ENCODE measurements at places on chromosomes 3 and 15. TPM values are rescaled to one million over a fixed set of nuclear protein-coding genes. Genes with fewer than 3 reads are reported as not detected.
A peak's percentile ranks its signal among the peaks of the same experiment; 100 is the strongest.

The CFAP100 gene
- total RNA-seq, result not detected

The REC114 gene
- not detected for total RNA-seq

The TOPBP1 gene
- total RNA-seq, result 94.7 TPM

The LEKR1 gene
- total RNA-seq, result 5.1 TPM

GRCh38 chr15:84828086-84828908, 11.1 kb downstream of the ALPK3 start:
- peaks cover 25% of the 10 kb centered on the region for H3K4me1 ChIP-seq
- no peaks in the 10 kb centered on the region for H3K27me3 ChIP-seq
- no peak overlapping the region for H3K27ac ChIP-seq
- no peak overlapping the region for H3K4me3 ChIP-seq

DNA sequence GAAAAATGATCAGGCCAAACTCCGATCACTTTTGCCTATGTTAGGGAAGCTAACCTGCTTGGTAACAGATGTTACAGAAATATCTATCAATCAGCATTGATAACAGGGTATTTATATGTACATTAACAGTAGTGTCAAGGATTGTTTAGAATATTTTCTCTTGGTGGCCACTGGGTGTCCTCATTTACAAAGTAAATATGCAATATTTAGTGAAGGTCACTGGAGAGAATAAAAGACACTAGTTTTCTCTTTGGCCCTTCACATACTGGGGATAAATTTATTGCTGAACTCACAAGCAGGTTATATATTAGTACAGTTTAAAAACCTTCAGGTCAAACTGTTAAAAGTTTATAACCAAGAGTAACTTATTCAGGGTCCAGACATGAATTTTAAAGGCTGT, 69.0 kb downstream of the TIGIT start:
- no peaks in the 10 kb centered on the region for H3K27me3 ChIP-seq
- H3K27ac ChIP-seq, result no peak overlapping the region
- no peaks in the 10 kb centered on the region for H3K36me3 ChIP-seq
- H3K4me3 ChIP-seq, result no peak overlapping the region

GRCh38 chr3:48155122-48155521, 33.1 kb downstream of the CDC25A start:
- peaks cover 45% of the 10 kb centered on the region for H3K4me1 ChIP-seq
- no peak overlapping the region for H3K4me3 ChIP-seq
- no peaks in the 10 kb centered on the region for H3K27me3 ChIP-seq
- DNase-seq, result peak; percentile 26
- peak overlapping the region; percentile 45 for H3K27ac ChIP-seq

DNA sequence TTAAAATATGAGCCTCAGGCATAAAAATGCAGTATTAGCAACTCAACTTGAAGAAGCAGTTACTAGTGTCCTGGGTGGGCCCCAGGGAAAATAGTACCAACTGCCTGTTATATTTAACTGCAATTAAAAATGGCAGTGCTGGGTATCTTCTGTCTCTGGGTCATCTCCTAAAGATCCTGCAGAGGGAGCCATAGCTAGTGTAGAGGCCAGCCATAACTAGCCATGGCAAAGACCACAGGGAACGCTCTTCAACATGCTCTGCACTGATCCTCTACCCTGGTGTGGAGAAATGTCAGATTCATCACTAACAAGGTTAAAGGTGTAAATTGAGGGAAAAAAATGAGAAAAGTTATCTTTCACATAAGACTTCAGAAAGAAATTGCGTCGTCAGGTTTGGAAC, 181.3 kb downstream of the SNRPN start:
- DNase-seq, result no peak
- no peaks in the 10 kb centered on the region for H3K27me3 ChIP-seq
- no peaks in the 10 kb centered on the region for H3K4me1 ChIP-seq
- H3K4me3 ChIP-seq, result no peak overlapping the region

DNA sequence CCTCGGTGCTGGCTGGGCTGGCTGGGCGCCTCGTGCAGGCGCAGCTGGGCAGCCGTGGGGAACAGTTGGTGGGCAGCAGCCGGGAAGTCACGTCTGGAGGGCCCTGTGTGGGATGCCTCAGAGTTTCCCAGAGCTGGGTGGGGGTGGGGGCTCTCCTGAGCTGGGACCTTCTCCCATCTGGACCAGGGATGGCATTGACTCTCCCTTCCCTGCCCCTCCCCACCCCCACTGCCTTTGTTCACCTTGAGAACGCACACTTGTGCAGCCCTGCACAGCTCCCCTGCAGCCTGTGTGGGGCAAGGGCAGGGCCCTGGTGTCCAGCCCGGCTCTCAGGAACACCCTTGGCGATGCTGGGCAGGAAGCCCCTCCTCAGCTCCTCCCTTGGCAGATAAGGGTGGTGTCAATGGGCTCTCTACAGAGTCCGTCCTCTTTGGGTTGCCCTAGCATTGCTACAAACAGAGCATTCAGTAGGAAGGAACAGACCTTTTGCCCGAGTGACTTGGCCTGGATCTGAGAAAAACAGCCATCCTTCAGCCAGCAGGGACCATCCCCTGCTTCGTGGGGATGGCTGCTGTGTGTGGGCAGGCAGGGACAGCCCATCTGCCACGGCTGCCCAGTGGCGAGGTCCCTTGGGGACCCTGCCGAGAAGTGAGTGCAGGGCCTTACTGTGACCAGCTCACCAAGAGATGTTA, 25.5 kb upstream of the KLF13 start:
- no peak overlapping the region for H3K4me3 ChIP-seq
- H3K27me3 ChIP-seq, result no peaks in the 10 kb centered on the region
- no peak for DNase-seq
- no peaks in the 10 kb centered on the region for H3K4me1 ChIP-seq
- no peaks in the 10 kb centered on the region for H3K36me3 ChIP-seq
- H3K27ac ChIP-seq, result no peak overlapping the region

DNA sequence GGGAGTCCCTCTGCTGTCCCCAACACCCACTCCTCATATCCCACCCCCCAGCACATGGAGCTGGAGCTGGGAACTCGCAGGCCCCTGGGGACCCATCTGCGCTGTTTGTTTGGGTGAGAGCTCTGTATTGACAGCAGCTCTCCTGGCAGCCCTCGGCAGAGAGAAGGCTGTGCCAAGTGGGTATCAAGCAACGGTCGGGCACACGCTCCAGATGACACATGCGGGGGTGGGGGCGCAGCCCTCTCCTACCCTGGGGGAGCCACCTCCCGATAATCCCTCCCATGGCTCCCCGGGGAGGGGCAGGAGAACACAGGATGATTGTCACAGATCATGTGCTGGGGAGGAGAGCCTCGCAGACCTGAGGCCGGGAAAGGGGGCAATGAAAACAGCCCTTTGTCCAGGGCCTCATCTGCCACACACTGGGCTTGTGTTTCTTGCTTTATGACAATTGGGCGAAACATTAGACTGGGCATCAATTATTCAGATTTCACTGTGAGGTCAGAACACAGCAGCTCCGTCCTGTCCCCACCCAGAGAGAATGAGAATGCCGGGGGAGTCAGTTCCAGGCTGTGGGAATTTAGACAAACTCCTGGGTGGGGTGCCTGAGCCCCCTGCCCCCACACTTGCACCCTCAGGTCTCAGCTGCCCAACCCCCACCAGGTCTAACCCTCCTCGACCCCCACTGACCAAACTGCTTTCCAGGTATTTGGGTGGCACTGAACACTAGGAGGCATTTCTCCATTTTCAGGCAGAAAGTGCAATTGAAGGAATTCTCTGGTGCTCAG, 46.4 kb upstream of the KLF13 start:
- H3K36me3 ChIP-seq, result no peaks in the 10 kb centered on the region
- no peaks in the 10 kb centered on the region for H3K4me1 ChIP-seq
- no peak overlapping the region for H3K4me3 ChIP-seq
- H3K27me3 ChIP-seq, result no peaks in the 10 kb centered on the region
- no peak overlapping the region for H3K27ac ChIP-seq

DNA sequence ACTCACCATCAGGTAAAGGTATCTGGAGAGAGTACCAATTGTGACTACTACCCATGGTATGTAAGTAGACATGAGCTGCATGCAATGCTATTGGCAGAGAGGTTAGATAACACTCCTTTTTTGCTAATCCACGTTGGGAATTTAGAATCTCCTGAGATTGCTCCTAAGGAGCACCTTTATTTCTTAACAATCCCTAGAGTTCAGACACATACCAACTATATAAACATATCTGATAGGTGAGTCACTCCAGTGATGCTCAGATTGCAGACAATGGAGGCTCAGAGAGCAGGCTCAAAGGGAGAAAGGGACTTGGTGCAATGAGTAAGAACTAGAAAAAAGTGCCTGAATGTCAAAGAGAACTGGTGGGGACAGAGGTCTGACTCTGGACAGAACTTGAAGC, 47.0 kb upstream of the LRRFIP2 start:
- peak overlapping the region; percentile 45 for H3K27ac ChIP-seq
- DNase-seq, result peak; percentile 57
- no peak overlapping the region for H3K4me3 ChIP-seq
- peaks cover 34% of the 10 kb centered on the region for H3K4me1 ChIP-seq

DNA sequence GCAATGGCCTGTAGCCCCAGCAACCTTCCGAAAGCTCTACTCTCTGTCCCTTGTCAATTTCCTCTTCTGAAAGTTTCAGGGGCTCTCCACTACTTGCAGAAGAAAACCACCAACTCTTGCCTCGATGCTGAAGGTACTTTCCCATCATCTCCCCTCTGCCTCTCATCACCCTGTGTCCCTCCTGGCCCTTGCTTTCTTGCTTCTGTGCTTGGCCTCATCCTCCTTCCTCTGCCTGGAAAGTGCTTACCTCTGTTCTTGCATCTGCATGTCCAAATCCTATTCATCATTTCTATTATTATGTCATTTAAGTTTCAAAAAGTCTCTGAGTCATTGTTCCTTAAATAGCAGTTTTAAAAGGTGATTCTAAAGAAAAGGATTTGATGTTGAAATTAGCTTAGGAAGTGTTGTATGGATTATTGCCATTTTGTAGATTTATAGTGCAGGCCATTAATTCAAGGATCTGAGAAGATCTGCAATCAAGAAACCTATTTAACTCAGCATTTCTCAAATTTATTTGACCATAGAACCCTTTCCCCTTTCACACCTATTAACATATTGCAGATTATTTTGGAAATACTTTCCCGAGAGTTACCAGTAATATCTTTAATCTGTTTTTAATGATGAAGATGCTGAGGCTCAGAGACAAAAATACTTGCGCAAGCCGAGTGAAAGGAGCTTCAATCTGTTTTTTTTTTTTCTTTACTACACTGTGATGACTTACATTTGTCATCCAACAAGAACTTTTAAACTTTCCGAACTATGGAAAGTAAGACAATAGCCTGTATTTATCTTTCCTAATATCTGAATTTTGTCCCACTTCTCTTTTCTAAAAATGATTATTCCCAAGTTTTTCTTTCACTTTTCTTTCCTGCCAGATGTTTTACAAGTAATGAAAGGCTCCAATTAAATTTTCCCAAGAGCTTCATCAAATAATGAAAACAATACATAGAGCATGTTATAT, 22.3 kb upstream of the CFAP161 start:
- no peaks in the 10 kb centered on the region for H3K36me3 ChIP-seq
- no peak overlapping the region for H3K27ac ChIP-seq
- DNase-seq, result no peak
- H3K27me3 ChIP-seq, result peaks cover 36% of the 10 kb centered on the region
- H3K4me3 ChIP-seq, result no peak overlapping the region

- no peak overlapping the region for H3K4me3 ChIP-seq
- H3K27me3 ChIP-seq, result no peaks in the 10 kb centered on the region
- H3K36me3 ChIP-seq, result no peaks in the 10 kb centered on the region
These were observed 332.7 kb upstream of the ADAMTS9 start for GRCh38 chr3:65020281-65021160.

DNA sequence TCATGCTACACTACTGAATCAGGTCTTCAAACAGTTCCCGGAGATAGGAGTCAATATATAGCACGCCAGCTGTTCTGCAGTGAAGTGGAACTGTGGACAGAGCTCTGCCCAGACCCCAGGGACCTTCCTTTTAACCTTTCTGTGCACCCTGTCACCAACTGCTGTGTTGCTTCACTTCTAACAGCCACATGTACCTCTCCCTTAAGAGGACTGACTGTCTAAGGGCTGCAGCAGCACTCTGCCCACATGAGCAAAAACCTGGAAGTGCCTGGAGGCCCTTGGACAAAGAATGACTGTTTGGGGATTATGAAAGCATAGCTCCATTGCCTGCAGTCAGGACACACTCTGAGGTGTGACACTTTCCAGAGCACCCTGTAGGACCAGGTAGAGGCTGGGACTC, 88.3 kb upstream of the CTNNB1 start:
- H3K4me3 ChIP-seq, result no peak overlapping the region
- peaks cover 9% of the 10 kb centered on the region for H3K27me3 ChIP-seq
- DNase-seq, result no peak
- H3K4me1 ChIP-seq, result no peaks in the 10 kb centered on the region
- H3K36me3 ChIP-seq, result no peaks in the 10 kb centered on the region

GRCh38 chr3:42264399-42265058, 1.5 kb downstream of the CCK start:
- no peaks in the 10 kb centered on the region for H3K4me1 ChIP-seq
- DNase-seq, result peak; percentile 47
- no peak overlapping the region for H3K27ac ChIP-seq
- peaks cover 63% of the 10 kb centered on the region for H3K27me3 ChIP-seq
- H3K36me3 ChIP-seq, result no peaks in the 10 kb centered on the region

- H3K36me3 ChIP-seq, result no peaks in the 10 kb centered on the region
- DNase-seq, result no peak
- no peaks in the 10 kb centered on the region for H3K27me3 ChIP-seq
- no peaks in the 10 kb centered on the region for H3K4me1 ChIP-seq
These were observed 553.0 kb downstream of the NTRK3 start for GRCh38 chr15:87703327-87704111.

DNA sequence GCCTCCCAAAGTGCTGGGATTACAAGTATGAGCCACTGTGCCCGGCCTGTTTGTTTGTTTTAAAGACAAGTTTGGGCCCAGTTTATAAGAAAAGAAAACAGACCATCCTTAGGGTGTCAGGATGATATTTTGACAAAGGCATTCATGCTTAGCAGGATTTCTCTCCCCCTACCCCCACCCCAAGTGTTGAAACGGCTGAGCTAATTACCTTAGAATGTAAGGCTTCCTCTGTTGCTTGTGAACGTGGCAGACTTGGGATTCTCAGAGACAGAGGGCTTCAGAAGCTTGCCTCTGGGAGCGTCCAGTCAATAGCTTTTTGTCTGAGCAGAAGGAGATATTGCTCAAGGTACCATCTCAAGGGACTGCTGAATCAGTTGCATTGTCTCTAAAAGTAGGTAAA, 24.0 kb downstream of the FLNB start:
- no peak overlapping the region for H3K4me3 ChIP-seq
- H3K27me3 ChIP-seq, result no peaks in the 10 kb centered on the region
- no peak overlapping the region for H3K27ac ChIP-seq
- DNase-seq, result no peak
- H3K36me3 ChIP-seq, result peaks cover 15% of the 10 kb centered on the region
